ENCODE measurements at places on chromosomes 4 and X. TPM values are rescaled to one million over a fixed set of nuclear protein-coding genes. Genes with fewer than 3 reads are reported as not detected.

The PPA2 gene
- 57.8 TPM for polyA plus RNA-seq

The MAGEH1 gene
- 21.7 TPM for polyA plus RNA-seq

The FRAS1 gene
- polyA plus RNA-seq = 8.3 TPM

The WAS gene
- polyA plus RNA-seq = 0.30 TPM

The APLN gene
- 0.82 TPM for polyA plus RNA-seq

The HS3ST1 gene
- not detected for polyA plus RNA-seq

The DACH2 gene
- polyA plus RNA-seq = not detected

The F11 gene
- not detected for polyA plus RNA-seq

The ATOH1 gene
- not detected for polyA plus RNA-seq

DNA sequence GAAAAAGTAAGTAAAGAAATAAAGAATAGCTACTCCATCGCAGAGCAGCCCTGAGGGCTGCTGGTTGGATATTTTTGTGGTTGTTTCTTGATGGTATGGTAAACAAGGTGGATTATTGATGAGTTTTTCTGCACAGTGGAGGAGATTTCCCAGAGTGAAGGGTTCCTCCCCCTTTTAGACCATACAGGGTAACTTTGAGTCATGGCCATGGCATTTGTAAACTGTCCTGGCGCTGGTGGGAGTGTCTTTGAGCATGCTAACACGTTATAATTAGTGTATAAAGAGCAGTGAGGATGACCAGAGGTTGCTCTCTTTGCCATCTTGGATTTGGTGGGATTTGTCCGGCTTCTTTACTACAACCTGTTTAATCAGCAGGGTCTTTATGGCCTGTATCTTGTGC, 128.2 kb downstream of the ASMT start:
- no peak overlapping the region for H3K4me3 ChIP-seq
- no peak overlapping the region for H3K27ac ChIP-seq
- no peaks in the 10 kb centered on the region for H3K27me3 ChIP-seq
- no peaks in the 10 kb centered on the region for H3K36me3 ChIP-seq
- no peaks in the 10 kb centered on the region for H3K4me1 ChIP-seq

- no peaks in the 10 kb centered on the region for H3K36me3 ChIP-seq
- no peaks in the 10 kb centered on the region for H3K27me3 ChIP-seq
- H3K4me3 ChIP-seq = no peak overlapping the region
- H3K27ac ChIP-seq = no peak overlapping the region
- no peaks in the 10 kb centered on the region for H3K4me1 ChIP-seq
These were observed 270.0 kb downstream of the CENPC start for GRCh38 chr4:67275179-67275750.

GRCh38 chrX:45400027-45400779, 199.5 kb upstream of the DIPK2B start:
- no peak overlapping the region for H3K4me3 ChIP-seq
- no peaks in the 10 kb centered on the region for H3K36me3 ChIP-seq
- no peak for DNase-seq
- H3K4me1 ChIP-seq = no peaks in the 10 kb centered on the region
- no peaks in the 10 kb centered on the region for H3K27me3 ChIP-seq

GRCh38 chrX:119482041-119482440, 13.8 kb downstream of the SLC25A5 start:
- H3K4me3 ChIP-seq = 0 out of 2 replicates have a peak overlapping the region, but pooled peaks have one; percentile 37
- no peaks in the 10 kb centered on the region for H3K4me1 ChIP-seq
- H3K27ac ChIP-seq = no peak overlapping the region
- H3K36me3 ChIP-seq = no peaks in the 10 kb centered on the region

DNA sequence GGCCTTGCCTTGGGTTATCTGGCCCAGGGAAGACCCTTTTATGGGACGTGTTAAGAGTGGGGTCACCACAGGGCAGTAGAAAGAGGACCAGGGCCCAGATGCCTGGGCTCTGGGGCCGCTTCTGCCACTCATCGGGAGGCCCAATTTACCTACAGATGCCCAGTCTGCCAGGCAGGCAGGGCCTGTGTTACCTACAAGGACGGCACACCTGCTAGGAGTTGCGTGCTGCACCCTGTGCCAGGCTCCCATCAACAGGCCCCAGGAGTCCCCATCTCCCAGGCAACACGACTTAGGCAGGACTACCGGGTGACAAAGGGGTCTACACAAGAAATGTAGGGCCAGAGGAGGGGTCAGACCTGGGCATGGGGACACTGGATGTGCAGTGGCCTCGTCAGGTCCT, 34.6 kb downstream of the WDR1 start:
- H3K27me3 ChIP-seq = no peaks in the 10 kb centered on the region
- H3K4me1 ChIP-seq = peaks cover 32% of the 10 kb centered on the region
- DNase-seq = peak; percentile 8
- peaks cover 42% of the 10 kb centered on the region for H3K36me3 ChIP-seq
- no peak overlapping the region for H3K4me3 ChIP-seq

DNA sequence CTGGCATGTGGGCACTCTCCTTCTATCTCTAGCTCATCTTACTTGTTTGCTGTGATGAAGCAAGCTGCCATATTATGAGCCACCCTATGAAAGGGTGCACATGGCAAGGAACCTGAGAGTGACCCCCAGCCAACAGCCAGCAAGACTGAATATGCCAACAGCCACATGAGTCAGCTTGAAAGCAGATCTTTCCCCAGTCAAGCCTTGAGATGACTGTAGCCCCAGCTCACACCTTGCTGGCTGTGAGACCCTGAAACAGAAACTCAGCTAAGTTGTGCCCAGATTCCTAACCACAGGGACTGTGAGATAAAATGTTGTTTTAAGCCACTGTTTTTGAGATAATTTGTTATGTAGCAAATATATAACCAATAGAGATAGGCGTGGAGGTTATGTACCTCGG, 36.2 kb downstream of the KDM5C start:
- no peak overlapping the region for H3K4me3 ChIP-seq
- no peak for DNase-seq
- no peaks in the 10 kb centered on the region for H3K4me1 ChIP-seq
- H3K27me3 ChIP-seq = no peaks in the 10 kb centered on the region
- no peak overlapping the region for H3K27ac ChIP-seq

DNA sequence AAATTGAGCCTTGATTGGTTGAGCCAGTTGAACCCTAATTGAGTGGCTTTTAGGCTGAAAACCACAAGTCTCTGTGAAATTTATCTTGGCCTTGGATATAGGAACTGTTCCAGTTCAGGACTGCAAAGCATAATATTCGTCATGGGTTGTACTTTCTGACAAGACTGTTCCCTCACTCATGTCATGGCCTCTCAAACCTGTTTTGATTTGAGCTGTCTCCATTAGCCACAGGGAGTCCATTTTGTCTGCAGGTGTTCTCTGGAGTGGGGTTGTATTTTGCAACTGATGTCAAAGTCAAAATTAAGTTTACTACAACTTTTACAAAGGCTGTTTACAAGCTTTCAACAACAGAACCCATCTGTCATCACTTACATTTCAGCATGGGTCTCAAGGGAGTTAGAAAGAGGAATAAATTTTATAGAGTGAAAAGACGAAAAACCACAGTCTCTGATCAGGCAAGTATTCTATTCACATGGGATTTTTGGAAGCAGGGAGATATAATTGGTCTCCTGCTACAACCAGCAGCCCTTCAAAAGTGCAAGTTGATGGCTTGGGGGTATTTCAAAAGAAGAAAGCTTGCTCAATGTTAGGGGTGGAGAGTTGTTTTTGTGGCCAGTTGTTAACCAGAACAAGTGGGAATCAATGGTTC, 1716.3 kb downstream of the C4orf33 start:
- H3K27me3 ChIP-seq = no peaks in the 10 kb centered on the region
- no peak for DNase-seq
- no peaks in the 10 kb centered on the region for H3K4me1 ChIP-seq
- no peaks in the 10 kb centered on the region for H3K36me3 ChIP-seq
- H3K27ac ChIP-seq = no peak overlapping the region

DNA sequence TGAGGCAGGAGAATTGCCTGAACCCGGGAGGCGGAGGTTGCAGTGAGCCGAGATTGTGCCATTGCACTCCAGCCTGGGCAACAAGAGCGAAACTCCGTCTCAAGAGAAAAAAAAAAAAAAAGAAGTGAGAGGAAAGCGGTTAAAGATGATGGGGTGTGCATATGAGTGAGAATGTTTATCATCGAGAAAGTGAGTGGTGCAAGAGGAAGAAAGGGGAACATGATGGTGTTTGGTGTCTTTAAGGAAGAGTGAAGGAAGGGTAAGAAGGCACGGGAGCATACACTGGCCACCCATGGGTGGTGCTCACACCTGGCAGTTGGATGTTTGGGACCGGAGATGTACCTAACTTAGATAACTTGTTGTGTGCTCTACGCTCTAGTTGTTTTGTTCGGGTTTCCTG, 62.2 kb downstream of the STOX2 start:
- H3K36me3 ChIP-seq = no peaks in the 10 kb centered on the region
- H3K27me3 ChIP-seq = no peaks in the 10 kb centered on the region
- H3K4me1 ChIP-seq = peaks cover 2% of the 10 kb centered on the region
- H3K4me3 ChIP-seq = no peak overlapping the region

GRCh38 chr4:156692016-156692415, 279.6 kb downstream of the PDGFC start:
- DNase-seq = no peak
- H3K27me3 ChIP-seq = no peaks in the 10 kb centered on the region
- H3K4me3 ChIP-seq = no peak overlapping the region
- H3K27ac ChIP-seq = no peak overlapping the region

DNA sequence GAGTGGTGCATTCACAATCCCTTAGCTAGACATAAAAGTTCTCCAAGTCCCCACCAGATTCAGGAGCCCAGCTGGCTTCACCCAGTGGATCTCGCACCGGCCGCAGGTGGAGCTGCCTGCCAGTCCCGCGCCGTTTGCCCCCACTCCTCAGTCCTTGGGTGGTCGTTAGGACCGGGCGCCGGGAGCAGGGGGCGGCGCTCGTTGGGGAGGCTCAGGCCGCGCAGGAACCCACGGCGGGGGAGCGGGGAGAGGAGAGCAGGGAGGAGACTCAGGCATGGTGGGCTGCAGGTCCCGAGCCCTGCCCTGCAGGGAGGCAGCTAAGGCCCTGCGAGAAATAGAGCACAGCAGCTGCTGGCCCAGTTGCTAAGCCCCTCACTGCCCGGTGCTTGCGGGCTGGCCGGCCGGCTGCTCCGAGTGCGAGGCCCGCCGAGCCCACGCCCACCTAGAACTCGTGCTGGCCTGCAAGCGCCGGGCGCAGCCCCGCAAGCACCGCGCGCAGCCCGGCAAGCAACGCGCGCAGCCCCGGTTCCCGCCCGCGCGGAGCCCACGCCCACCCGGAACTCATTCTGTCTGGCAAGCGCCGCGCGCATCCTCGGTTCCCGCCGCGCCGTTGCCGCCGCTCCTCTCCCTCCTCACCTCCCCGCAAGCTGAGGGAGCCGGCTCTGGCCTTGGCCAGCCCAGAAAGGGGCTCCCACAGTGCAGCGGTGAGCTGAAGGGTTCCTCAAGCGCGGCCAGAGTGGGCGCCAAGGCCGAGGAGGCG, 153.5 kb downstream of the SLC7A11 start:
- no peaks in the 10 kb centered on the region for H3K36me3 ChIP-seq
- DNase-seq = no peak
- no peak overlapping the region for H3K27ac ChIP-seq
- no peaks in the 10 kb centered on the region for H3K4me1 ChIP-seq
- H3K4me3 ChIP-seq = no peak overlapping the region

GRCh38 chr4:176782794-176783193, 9.9 kb downstream of the VEGFC start:
- no peak overlapping the region for H3K4me3 ChIP-seq
- peaks cover 30% of the 10 kb centered on the region for H3K4me1 ChIP-seq
- H3K27me3 ChIP-seq = no peaks in the 10 kb centered on the region
- no peak for DNase-seq

DNA sequence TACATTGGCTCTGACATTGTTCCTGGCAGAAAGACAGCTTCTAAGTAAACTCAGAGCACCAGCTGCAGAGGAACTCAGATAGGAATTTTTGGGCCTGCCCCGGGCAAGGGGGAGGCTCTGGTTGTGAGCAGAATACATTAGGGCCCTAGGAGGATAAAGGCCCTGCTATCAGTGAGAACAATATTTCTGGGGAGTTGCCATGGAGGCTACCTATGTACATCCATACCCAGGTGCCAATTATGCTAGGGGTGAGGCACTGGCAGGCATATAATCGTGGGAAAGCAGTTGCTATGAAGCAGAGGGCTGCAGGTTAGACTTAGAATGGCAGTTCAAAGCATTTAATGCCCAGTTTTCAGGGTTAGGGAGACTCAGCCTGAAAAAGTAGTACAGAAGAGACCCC, 273.5 kb upstream of the EDA2R start:
- H3K27me3 ChIP-seq = no peaks in the 10 kb centered on the region
- DNase-seq = no peak
- no peaks in the 10 kb centered on the region for H3K36me3 ChIP-seq
- H3K4me3 ChIP-seq = no peak overlapping the region

DNA sequence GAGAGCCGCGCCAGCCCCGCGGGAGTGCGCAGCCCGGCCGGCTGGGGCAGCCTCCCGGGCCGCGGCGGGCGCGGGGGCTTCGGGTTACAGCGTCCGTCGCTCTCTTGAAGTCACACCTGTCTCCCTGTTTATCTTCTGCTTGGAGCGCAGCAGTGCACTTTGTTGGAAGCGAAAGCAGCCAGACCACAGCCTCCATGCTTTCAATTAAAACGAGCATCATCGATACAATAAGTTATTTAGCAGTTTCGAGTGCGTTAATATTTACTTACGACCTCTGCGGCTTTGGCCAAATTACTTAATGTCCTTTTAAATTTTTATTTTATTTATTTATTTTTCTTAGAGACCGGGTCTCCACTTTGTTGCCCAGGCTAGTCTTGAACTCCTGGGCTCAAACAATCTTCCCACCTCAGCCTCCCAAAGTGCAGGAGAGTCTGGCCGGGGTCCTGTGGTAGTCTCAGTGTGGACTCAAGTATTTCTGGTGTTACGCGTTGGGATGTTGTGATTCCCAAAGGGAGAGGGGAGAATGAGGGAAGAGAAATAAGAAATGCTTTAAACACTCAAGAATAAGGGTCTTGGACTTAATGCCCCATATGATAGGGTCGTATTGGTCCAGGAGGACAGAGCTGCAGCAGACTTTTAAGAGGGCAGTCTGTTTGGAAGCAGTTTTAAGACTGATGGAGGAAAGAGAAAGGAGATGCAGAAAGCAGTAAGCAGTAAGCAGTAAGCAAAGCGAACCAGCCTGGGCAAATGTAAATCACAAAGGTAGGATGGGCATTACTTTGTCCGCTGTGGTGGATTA, 504 bp upstream of the PDLIM3 start:
- H3K27ac ChIP-seq = no peak overlapping the region
- H3K4me1 ChIP-seq = peaks cover 8% of the 10 kb centered on the region
- H3K27me3 ChIP-seq = peaks cover 37% of the 10 kb centered on the region
- DNase-seq = peak; percentile 15

DNA sequence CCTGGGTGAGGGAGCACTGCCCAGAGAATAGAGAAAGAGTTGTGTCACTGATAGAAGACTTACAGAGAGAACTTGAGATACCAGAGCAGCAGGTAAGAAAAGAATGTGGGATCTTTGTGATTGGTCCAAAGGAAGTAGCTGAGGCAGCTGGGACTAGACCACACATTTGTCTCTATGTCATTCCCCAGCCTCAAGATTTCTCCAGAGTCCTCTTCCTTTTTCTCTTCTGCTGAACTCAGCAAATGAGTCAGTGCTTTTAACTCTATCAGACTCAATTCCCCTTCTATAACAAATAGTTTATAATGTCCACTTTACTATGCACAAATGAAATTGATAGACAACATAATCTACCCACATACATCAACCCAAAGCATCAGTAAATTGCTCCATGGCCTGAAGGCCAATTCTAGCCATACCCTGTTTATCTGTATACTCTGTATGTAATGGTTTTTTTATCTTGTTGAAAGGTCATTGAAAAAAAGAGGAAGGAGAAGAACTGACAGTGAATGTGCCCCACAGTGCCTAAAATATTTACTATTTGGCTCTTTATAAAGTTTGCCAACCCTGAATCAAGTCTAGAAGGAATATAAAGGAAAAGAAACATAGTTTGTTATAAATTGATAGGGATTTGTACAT, 38.2 kb downstream of the ETDC start:
- H3K4me1 ChIP-seq = no peaks in the 10 kb centered on the region
- peaks cover 16% of the 10 kb centered on the region for H3K36me3 ChIP-seq
- DNase-seq = no peak
- H3K4me3 ChIP-seq = no peak overlapping the region
- no peak overlapping the region for H3K27ac ChIP-seq
